Hindlimb muscle (tissue), 1 donor: ENCODE measurements at places on chromosomes 3 and 15.

- no peak for DNase-seq
These were observed 12.1 kb upstream of the VPS39 start for GRCh38 chr15:42220216-42220615.

- peak; percentile 33 for DNase-seq
These were observed 116.1 kb downstream of the ANP32A start for GRCh38 chr15:68704496-68705021.

DNA sequence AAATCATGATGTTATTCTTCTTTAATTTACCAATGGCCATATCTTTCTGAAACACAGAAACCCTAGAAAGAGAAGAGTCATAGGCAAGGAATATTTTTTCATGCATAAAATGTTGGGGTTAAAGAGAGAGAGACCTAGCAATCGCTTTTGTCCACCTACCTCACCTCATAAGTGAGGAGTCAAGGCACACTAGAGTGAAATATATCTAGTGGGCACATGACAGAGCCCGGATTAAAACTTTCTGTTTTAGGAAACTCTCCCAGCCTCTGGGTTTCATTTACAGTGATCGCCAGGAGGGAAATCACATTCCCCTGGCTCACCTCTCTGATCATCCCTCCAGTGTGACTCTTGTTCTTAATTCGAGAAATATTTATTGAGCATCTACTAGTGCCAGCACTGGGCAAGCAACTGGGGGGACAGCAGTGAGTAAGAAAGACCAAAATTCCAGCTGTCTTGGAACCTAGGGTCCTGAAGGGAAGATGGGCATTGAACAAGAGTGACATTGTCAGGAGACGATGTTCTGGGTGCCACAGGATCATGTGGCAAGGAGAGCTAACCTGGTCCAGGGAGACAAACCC lies 1.3 kb downstream of the CAPN3 start:
- no peak for DNase-seq

GRCh38 chr3:49607105-49607591 lies 52.9 kb downstream of the BSN start:
- peak; percentile 47 for DNase-seq

GRCh38 chr15:78429477-78429876 lies 8.5 kb upstream of the IREB2 start:
- no peak for DNase-seq

GRCh38 chr3:65685621-65686235 lies 353.0 kb downstream of the MAGI1 start:
- DNase-seq = peak; percentile 35
